Activated CD4-positive, alpha-beta T cell treated with anti-CD3 and anti-CD28 coated beads for 36 hours (primary cell): ENCODE measurements at places on chromosomes 6 and 20.
A peak's percentile ranks its signal among the peaks of the same experiment; 100 is the strongest.

DNA sequence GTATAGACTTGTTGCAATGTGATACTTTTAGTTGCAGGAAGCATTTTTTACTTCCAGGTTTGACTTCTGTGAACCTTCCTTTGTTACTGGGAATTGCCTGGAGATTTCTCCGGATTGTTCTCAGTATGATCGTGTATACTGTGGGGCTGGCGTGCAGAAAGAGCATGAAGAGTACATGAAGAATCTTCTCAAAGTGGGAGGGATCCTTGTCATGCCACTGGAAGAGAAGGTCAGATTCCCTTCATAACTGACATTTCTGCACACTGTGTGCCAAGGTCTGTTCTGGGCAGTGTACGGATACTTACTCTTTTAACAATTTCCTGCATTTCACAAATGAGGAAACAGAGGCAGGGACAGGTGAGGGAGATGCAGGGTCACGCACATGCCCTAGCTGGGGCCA lies 9.7 kb downstream of the PCMTD2 start:
- DNase-seq, result no peak

DNA sequence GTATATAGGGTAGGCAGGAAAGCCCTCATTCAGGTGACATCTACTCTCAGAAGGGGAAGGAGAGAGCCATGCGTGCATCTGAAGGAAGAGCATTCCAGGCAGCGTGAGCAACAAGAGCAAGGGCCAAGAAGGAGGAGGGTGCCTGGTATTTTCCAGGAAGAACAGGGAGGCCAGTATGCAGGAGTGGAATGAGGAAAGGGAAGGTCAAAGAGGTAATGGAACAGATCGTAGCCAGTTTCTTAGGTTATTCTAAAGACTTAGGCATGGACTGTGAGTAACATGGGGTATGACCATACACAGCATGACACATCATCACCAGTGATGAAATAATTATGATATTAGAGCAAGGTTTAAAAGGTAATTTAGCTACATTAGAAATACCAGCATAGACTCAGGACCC lies 24.1 kb downstream of the ALDH8A1 start:
- no peak for DNase-seq

GRCh38 chr6:6891949-6892461 lies 215.8 kb upstream of the RREB1 start:
- no peak for DNase-seq

GRCh38 chr6:75946146-75946831 lies 126.2 kb downstream of the IMPG1 start:
- no peak for DNase-seq

DNA sequence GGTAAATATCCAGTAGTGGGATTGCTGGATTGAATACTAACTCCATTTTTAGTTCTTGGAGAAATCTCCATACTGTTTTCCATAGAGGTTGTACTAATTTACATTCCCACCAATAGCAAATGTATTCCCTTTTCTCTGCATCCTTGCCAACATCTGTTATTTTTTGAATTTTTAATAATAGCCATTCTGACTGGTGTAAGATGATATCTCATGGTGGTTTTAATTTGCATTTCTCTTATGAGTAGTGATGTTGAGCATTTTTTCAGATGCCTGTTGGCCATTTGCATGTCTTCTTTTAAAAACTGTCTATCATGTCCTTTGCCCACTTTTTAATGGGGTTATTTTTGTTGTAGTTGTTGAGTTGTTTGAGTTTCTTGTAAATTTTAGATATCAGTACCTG lies 253.2 kb downstream of the HAO1 start:
- DNase-seq, result no peak

DNA sequence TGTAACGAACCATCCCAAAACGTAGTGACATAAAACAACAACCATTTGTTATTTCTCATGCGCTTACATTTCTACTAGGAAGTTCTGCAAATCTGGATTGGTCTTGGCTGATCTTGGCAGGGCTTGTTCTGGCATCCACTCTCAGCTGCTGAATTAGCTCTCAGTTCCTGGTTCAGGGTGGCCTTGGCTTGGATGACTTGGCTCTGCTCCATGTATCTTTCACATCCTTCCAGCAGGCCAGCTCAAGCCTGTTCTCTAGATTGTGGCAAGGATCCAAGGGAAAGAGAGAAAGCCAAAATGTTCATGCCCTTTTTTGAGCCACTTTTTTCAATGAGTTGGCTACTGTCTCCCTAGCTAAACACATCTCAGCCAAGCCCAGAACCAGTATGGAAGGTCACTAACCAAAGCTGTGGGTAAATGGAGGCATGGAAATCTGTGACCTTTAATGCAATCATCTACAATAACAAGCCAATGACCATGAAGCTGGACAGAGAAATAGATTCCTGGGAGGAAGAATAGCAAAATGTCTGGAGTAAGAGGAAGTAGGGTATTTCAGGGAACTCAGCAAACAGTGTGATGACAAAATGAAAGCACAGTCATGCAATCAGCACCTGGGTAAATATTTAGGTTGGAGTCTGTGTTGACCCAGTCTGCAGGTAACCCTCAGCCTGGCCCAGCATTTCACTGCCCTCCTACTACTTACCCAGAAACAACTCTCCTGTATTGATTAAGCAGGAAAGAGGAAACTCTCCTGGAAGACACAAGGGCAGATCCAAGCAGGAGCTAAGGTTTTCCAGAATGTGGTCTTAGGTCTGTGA lies 32.7 kb upstream of the SNAP25 start:
- no peak for DNase-seq

DNA sequence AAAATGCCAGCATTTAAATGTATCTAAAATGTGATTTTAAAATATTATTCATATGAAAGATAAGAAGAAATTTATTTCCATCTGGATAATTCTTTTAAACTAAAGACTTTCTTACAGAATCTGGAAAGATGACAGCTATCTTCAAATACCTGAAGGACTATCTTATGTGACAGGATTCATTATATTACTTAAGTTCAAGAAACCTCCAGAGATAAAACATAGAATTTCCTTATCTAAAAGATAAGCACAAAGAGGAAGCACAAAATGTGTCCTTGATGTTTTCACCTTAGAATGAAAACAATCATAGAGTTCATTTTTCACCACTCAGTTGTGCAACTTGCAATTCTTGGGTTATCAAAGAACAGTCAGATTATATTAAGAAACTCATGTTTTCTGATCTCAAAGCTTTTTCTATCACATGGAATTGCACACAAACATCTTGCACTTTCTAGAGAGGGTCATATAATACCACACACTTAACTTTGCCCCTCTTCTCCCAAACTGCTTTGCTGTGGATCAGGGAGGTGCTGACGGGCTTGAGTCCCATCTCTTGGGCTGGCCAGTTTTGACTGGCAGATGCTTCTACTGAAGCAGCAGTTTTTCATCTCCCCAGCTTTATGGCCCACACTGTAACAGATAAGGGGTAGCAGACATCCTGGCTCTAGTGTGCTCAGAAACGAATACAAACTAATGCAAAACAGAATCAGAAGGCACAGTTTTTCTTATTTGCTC lies 467.4 kb downstream of the CDC5L start:
- no peak for DNase-seq

DNA sequence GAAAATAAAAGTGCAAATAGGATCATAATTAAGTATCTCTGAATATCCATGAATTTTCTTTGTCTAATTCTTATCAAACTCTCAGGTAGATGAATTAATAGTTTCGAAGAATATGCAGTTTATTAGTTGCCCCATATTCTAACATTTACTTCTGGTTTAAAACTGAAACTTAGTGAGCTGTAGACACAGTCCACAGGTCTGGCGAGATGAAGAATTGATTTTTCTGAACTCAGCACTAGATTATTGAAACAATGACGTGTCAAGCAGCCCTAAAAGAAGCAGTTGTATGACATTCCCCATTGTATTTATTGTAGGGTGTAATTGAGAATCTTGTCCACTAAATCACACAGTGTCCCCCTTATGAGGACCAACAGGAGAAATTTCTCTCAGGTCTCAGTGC lies 407.1 kb downstream of the GRIK2 start:
- no peak for DNase-seq

DNA sequence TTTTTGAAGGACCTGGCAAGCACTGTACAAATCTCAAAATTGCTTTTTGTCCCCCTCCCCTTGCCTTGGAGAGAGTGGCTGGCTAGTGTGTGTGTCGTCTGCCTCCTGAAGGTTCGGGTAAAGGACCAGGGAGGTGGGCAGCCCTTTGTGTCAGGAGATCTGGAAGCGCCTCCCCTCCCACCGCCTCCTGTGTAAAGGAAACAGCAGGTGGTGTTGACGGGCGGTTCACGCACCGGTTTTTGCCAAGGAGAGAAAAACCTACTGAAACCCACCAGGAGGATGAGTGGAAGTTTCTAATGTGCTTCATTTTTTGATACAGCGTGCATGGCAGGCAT lies 1.2 kb downstream of the ENTPD6 start:
- peak; percentile 30 for DNase-seq

GRCh38 chr6:109429496-109429895 lies 10.9 kb downstream of the PPIL6 start:
- DNase-seq, result no peak

DNA sequence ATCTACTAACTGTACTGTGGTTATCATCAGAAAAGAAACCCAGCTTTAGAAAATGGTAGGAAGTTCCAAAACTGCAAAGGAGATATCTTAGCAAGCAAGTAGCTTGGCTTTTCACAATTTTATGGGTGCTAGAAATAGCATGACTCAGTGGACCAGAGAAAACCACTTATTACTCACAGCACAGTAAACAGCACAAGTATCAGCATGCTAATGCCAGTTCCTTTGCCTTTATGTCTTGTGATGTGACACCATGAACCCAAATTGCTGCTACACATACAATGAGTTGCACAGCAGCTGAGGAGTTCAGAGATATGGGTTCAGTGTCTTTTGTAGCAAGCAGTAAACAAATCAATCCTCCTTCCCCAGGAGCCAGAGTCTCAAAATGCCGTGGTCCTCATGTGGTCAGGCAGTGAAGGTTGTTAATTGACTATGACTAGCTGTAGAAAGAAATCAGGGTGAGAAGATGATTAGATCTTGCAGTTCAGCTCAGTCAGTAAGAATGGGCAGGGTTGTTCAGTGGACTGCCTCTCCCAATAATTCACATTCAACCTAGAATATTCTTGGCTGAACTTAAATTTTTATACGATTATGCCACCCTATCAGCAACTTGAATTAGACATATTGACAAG lies 73.3 kb downstream of the OPRM1 start:
- no peak for DNase-seq

- no peak for DNase-seq
Observed at GRCh38 chr20:50895111-50895830, 36.0 kb downstream of the ADNP start.

GRCh38 chr6:113596387-113597230 lies 260.5 kb upstream of the MARCKS start:
- DNase-seq, result no peak

GRCh38 chr6:52927451-52927850 lies 18.0 kb upstream of the GSTA3 start:
- no peak for DNase-seq

- DNase-seq, result no peak
Observed at GRCh38 chr20:38945012-38945411, 17.1 kb upstream of the DHX35 start.

GRCh38 chr6:38173909-38174308 lies 354.4 kb downstream of the ZFAND3 start:
- no peak for DNase-seq

DNA sequence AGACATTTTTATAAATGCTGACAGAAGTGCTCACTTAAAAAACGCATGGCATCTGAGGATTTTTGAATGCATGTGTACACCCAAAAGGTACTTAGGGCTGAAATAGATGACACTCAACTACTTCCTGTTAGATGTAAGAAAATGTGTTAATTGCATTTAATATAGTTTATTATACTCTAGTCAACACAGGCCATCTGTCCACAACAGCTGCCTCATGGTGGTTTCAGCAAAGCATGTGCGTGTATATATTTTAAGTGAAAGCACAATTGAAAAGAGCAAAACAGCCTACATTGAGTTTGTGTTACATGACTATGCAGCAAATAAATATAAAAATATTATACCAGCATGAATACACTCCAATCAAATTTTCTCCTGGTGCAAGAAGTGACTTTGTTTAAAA lies 1233.0 kb upstream of the EYS start:
- DNase-seq, result no peak

- no peak for DNase-seq
Observed at GRCh38 chr6:129104560-129104959, 221.6 kb downstream of the LAMA2 start.

GRCh38 chr6:47484616-47485015 lies 7.0 kb downstream of the CD2AP start:
- DNase-seq, result no peak

DNA sequence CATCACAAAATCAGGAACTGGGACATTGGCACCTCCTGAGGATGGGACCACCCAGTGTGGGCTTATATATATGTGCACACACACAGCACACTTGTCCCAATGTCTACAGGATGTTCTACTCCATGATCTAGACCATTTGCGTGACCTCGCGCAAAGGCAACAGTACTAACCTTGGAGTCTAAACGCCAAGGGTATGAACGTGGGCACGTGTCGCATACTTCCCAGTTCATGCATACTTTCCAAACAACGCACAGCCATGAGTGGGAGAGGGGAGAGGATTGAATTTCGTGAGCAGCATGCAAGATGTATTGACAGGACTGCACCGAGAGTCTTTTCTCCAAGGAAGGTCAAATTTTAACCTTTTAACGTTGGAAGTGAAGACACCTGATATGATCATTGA lies 214.2 kb upstream of the QKI start:
- no peak for DNase-seq

GRCh38 chr6:152563177-152563576 lies 74.0 kb downstream of the SYNE1 start:
- DNase-seq, result no peak

DNA sequence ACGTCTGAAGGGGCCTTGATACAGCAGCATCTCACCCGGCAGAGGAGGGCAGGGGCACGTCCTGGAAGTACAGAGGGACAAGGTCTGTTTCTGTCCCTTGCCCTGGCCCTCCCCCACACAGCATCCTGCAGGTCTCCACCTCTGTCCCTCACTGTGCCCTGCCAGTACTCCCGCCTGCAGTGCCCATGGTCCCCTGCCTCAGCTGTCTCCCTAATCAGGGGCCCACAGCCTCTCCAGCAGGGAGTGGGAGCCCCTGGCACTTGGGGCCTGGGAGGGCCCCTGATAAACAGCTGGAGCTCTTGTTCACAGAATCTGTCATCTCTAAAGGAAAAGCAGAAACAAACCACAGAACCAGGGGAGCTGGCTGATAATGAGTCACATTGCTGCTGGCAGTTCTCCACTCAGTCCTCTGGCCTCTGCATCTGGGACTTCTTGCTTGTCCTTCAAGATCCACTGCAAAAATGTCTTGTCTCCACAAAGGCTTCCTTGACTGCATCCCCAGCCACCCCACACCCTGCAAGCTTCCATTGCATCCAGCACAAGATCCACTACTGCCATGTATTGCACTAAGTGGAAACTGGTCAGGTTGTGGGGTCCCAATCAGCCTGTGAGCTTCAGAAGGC lies 33.2 kb upstream of the TAF8 start:
- DNase-seq, result peak; percentile 72

DNA sequence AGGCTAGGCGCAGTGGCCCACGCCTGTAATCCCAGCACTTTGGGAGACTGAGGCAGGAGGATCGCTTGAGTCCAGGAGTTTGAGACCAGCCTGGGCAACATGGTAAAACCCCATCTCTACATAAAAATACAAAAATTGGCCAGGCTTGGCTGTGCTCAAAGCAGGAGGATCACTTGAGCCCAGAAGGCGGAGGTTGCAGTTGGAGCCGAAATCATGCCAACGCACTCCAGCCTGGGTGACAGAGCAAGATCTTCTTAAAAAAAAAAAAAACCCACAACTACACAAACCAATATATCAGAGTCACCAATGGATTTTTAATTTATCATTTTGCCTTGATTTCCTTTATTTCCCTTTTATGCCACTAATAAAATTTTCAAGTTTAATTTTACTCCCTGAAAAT lies 9.3 kb downstream of the MAP3K5 start:
- DNase-seq, result no peak
